ENCODE measurements at places on chromosomes 5 and 9.

GRCh38 chr5:150780816-150781221 lies 2.3 kb downstream of the SMIM3 start:
- H3K36me3 ChIP-seq: peaks cover 5% of the 10 kb centered on the region
- H3K4me1 ChIP-seq: peaks cover 16% of the 10 kb centered on the region
- H3K27me3 ChIP-seq: no peaks in the 10 kb centered on the region
- DNase-seq: no peak
- H3K27ac ChIP-seq: peak overlapping the region; percentile 85

DNA sequence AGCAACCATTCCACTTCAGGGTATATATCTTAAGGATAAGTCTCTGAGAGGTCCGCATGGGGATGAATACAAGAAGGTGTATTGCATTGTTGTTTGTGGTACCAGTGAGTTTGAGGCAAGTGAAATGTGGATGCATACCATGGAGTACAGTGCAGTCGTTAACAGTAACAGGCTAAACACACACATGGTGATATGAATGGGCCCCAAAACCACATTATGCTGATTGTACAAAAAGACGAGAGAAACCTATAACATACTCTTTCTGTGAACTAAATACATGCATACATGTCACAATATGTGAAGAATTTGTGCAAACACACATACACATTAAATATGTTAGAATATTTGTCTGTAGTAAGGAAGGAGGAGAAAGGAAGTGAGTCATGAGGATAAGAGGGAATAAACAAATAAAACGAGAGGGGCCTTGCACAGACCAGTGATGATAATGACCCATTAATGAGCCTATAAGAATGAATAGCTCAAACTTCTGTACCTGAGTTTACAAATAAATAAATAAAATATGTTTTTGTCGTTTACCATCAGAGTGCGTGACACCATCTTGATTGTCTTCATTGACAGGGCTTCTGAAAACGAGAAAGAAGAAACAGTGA lies 66.5 kb upstream of the RICTOR start:
- H3K36me3 ChIP-seq: no peaks in the 10 kb centered on the region
- no peak overlapping the region for H3K4me3 ChIP-seq
- H3K4me1 ChIP-seq: 0 out of 2 replicates have a peak, but pooled peaks cover 3% of the 10 kb centered on the region
- no peak overlapping the region for H3K27ac ChIP-seq
- DNase-seq: no peak

DNA sequence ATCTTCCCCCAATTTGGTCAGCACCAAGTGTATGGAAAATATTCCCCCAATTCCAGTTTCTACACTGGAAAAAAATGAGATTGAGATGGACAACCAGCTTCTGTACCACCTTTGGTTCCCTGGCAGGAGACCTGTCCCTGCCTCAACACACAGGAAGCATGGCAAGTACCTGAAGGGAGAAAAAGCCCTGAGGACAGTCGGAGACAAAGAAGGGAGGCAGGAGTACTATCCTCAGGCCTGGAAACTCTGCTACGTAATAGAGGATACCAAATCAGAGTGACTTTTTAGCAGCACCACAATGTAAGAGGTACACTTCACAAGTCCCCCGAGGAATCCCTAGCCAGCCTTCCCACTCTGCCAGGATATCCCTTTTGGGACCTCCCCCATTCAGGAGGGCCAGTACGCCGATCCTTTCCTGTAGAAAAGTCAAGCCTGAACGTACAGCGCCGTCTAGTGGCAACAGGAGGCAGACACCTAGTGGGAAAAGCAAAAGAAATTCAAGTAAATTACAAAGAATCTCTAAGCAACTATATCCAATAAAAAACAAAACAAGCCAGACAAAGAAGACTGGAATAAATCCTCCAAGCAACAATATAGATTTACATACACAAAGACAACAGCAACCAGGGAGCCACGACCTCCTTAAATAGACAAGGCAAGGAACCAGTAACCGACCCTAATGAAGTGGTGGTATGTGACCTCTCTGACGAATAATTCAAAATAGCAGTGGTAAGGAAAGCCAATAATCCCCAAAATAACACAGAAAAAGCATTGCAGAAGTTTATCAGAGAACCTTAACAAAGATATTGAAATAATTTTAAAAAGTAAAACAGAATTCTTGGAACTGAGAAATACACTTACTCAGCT lies 63.3 kb upstream of the SLCO6A1 start:
- H3K4me1 ChIP-seq: no peaks in the 10 kb centered on the region
- no peak overlapping the region for H3K4me3 ChIP-seq
- H3K27ac ChIP-seq: no peak overlapping the region
- no peaks in the 10 kb centered on the region for H3K27me3 ChIP-seq
- H3K36me3 ChIP-seq: no peaks in the 10 kb centered on the region

- H3K27me3 ChIP-seq: no peaks in the 10 kb centered on the region
- no peak overlapping the region for H3K4me3 ChIP-seq
- H3K36me3 ChIP-seq: no peaks in the 10 kb centered on the region
- no peaks in the 10 kb centered on the region for H3K4me1 ChIP-seq
- no peak for DNase-seq
Measured at GRCh38 chr5:133029416-133029815, 3.1 kb upstream of the ZCCHC10 start.

GRCh38 chr9:131618071-131618479 lies 72.8 kb downstream of the PRRT1B start:
- peaks cover 7% of the 10 kb centered on the region for H3K4me1 ChIP-seq
- peaks cover 19% of the 10 kb centered on the region for H3K36me3 ChIP-seq
- H3K27me3 ChIP-seq: no peaks in the 10 kb centered on the region
- peak; percentile 77 for DNase-seq
- H3K4me3 ChIP-seq: no peak overlapping the region
